Inflammatory macrophage (primary cell): ENCODE measurements at places on chromosomes 16 and 17.

DNA sequence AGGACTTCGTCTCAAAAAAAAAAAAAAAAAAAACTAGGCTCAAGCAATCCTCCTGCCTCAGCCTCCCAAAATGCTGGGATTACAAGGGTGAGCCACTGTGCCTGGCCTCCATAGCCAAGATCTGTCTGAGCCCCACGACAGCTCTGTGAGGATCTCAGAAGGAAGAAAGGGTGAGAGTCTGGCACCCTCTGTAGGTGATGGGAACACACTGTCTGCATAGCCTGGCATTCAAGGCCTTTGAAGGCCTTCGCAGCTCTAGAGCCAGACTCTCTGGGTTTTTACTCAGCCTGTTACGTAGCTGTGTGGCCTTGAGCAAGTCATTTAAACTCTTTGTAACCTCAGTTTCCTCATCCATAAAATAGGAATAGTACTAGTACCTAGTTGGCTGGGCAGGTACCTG, 6.3 kb upstream of the XPO6 start:
- DNase-seq: peak; percentile 67

DNA sequence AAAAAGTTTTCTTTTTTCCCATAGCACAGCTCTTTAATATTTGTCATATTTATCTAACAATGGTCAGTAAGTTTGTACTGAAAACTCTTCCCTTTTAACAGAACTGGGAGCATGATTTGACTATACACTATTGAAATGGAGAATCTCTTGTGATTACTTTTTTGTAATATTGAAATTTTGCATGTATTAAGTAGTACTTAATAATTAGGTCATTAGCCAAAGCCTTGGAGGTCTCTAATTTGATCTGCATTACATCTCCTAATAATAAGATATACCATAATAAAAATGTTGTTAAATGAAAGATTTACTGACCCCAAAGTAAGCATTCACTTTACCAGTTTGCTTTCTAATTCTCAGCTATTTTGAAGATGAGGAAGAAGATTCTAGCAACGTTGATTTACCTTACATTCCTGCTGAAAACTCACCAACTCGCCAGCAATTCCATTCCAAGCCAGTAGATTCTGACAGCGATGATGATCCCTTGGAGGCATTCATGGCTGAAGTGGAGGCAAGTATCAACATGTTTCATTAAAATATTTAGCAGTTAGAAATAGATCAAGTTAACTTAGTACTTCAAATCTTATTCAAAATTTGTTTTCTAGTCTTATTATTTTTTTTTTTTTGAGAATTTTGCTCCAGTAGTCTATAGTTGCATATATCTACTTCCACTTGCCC, 18.2 kb downstream of the DDX42 start:
- DNase-seq: no peak

DNA sequence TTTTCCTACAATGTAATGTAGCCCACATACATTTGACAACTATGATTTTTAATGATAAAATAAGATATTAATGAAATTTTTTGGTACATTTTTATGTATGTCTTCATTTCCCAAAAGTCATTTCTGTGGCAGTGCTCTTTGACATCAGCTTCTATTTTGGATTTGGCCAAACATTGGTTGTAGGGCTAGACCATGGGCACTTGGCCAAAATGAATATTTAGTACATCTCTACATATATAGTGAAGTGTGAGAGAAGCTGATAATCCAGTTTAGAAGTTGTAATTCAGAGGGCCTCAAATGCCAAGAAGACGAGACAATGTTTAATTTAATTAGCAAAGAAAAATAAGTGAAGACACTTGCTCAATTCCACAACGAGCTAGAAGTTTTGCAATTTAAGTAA, 724.9 kb upstream of the SOX9 start:
- no peak for DNase-seq

DNA sequence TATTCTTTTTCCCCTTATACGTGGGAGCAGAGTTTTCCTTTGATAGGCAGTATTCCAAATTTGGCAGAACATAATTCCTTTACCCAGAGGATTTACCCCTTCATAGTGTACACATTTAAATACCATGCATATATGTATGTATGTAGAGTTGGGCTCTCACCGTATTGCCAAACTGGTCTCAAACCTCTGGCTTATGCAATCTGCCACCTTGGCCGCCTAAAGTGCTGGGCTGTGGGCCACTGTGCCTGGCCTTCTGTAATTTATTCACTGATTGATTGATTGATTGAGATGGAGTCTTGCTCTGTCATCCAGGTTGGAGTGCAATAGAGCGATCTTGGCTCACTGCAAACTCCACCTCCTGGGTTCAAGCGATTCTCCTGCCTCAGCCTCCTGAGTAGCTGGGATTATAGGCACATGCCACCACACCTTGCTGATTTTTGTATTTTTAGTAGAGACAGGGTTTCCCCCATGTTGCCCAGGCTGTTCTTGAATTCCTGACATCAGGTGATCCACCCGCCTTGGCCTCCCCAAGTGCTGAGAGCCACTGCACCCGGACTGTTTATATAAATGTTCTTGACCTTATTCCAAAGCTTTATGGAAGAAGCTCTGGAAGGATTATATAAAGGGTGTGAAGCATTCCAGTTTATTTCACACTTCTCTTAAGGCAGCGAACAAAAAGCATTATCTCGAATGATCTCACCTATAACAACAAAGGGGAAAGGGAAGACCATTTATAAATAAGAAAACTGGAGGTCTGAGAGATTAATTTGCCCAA, 14.9 kb downstream of the GLG1 start:
- DNase-seq: no peak

DNA sequence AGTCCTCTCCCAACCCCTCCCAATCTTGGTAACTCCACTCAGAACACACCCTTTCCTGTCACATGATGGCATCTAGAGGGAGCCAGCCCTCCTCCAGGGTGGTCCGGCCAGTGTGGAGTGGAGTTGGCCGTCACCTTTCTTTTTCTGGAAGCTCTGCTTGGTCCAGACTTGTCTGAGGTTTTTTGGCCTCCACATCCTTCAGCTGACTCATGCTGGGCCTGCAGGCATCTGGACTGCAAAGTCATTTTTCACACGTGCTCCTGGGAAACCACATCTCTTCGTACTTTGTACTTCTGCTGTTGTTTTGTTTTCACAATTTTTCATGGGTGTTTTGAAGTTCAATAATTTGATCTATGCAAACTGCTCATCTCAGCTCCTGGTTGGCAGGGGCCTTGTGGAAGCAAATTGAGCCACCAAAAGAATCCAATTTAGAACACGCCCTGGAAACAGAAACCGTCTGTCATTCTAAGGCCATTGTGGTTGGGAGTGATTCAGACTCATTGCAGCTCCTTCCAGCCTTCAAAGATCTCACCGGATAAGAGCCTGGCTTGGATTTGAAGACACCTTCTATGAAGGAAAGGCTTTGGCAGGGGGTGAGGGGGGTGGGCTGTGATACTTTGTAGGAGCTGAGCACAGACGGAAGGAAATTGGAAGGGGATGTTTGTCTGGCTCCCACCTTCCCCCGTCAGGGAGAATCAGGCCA, 42.4 kb upstream of the NF1 start:
- DNase-seq: peak; percentile 65

- no peak for DNase-seq
Observed at GRCh38 chr17:57990037-57990436, 2.0 kb upstream of the VEZF1 start.

- no peak for DNase-seq
Observed at GRCh38 chr17:8849311-8850041, 18.0 kb downstream of the PIK3R6 start.

- DNase-seq: peak; percentile 64
Observed at GRCh38 chr17:29390851-29391631, 878 bp downstream of the TAOK1 start.

GRCh38 chr17:74235040-74235581, 21.7 kb downstream of the TTYH2 start:
- DNase-seq: peak; percentile 64

- no peak for DNase-seq
Observed at GRCh38 chr16:20611975-20612481, 35.9 kb upstream of the ACSM2B start.

DNA sequence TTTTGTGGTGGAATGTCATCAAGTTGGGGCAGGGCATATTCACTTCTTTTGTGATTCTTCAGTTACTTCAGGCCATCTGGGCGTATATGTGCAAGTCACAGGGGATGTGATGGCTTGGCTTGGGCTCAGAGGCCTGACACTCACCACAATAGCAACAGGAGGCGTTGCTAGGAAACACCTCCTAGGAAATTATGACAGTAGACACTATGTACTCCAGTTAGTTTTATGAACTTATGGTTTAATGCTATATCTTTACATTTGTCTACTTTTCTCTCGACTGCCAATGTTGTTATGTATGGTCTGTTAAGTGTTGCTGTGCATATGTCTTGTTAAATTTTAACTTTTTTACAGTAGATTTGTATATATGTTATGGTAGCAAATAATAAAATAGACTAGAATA, 788.7 kb upstream of the GOT2 start:
- DNase-seq: no peak

GRCh38 chr17:75191584-75191983, 8.8 kb upstream of the SUMO2 start:
- DNase-seq: peak; percentile 38

GRCh38 chr17:58680038-58680369, 11.8 kb downstream of the TEX14 start:
- DNase-seq: no peak

GRCh38 chr16:15737140-15737644, 87.1 kb downstream of the NDE1 start:
- no peak for DNase-seq

DNA sequence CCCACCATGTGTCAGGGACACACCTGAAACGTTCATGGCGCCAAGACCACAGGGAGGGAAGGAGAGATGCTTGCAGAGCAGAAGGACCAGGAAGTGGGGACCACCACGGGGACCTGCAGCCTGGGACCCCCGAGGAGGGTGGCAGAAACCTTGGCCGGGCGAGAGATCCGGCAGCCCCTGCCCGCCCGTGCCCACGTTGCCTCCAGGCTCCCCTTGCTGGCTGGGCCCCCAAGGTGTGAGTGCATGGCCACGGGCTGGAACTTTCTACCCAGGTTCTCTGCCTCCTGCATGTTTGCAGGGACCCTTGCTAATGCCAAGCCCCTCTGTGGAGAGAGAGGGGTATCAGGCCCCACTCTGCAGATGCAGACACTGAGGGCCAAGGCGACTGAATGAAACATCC, 50.4 kb downstream of the USP22 start:
- DNase-seq: no peak

- DNase-seq: no peak
Observed at GRCh38 chr16:8204769-8205168, 385.5 kb downstream of the TMEM114 start.

- DNase-seq: no peak
Observed at GRCh38 chr17:82098939-82099763, 1.1 kb upstream of the FASN start.

- no peak for DNase-seq
Observed at GRCh38 chr17:48571826-48572417, 6.2 kb downstream of the HOXB4 start.

- peak; percentile 51 for DNase-seq
Observed at GRCh38 chr17:74923538-74924249, 379 bp upstream of the OTOP2 start.

GRCh38 chr16:30637944-30638343, 12.8 kb upstream of the PRR14 start:
- peak; percentile 72 for DNase-seq

GRCh38 chr16:85974428-85975375, 75.7 kb downstream of the IRF8 start:
- DNase-seq: no peak

DNA sequence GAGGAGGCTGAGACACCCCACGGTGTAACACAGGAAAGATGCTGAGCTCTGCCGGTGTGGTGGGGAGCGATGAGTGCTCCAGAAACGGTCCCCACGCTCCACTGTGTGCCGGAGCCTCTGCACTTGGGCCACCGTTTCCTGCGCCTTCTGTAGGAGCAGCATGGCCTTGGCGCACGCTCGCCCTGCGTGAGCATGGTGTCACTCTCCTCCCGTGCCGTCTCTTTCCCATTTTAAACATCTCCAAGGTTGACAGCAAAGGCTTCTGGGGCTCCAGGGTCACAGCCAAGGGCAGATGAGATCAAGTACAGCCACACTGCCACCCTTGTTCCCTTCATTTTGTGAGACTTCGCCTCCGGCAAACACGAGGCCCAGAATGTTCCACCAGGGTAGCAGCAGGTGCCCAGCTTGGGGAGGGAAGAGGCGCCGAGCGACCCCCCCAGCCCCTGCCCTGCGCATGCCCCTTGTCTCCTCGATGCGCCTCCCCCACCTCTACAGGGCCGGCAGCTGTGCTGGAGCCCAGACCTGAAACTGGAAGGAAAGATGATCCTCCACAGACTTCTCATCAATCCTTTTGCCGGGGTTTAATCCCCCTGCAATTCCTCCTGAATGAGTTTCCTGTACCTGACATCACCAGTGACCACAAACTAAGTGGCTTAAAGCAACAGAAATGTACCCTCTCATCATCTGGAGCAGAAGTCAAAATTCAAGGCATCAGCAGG, 19.9 kb upstream of the OSGIN1 start:
- no peak for DNase-seq

DNA sequence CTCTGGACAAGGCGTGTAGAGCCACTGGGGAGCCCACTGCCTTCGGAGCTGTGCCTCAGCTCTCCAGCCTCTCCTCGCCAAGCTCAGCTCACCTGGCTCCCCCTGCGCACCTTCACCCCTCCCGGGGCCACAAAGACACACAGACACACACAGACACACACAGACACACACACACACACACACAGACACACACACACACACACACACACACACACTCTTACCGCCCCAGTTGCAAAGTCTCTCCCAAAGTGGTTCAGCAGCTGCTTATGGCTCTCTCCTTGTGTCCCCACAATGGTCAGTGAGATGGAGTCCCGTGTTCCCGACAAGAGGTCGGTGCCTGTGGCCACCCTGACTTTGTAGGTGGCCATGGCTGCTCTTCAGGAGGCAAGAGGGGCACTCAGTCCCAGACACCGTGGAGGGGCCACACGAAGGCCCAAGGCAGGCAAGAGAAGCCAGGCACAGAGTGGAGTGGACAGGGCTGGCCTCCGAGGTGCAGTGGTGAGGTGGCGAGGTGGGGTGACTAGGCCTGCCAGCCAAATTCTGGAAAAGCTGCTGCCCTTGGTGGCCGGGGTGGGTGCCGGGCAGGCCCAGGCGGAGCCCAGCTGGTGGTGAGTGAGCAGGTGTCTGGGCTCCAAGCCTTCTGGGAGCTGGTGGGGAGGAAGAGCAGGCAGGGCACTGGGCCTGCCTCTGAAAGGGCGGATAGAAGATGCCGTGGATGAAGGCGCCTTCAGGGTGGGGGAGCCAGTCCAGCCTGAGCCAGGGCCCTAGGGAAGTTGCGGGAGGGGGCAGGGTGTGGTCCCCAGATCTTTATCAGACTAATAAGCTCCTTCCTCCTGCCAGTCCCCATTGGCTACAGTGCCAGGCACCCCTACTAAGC, at the start of gene ALOX12B:
TSS of gene ALOX12B (minus strand) at position 642 of the 877 bp plus-strand sequence. CDS start at position 368, 274 bp downstream.
- DNase-seq: no peak
